CD4-positive, alpha-beta T cell treated with Interleukin-4 for 4 hours (primary cell): ENCODE measurements at places on chromosomes 6 and 20.

GRCh38 chr6:41695825-41696224, 39.6 kb downstream of the TFEB start:
- DNase-seq: no peak

GRCh38 chr6:44635486-44635885, 248.0 kb downstream of the CDC5L start:
- DNase-seq: no peak

- no peak for DNase-seq
Observed at GRCh38 chr6:163094881-163095280, 319.6 kb upstream of the QKI start.

GRCh38 chr6:111958534-111958933, 85.3 kb upstream of the FYN start:
- DNase-seq: no peak

DNA sequence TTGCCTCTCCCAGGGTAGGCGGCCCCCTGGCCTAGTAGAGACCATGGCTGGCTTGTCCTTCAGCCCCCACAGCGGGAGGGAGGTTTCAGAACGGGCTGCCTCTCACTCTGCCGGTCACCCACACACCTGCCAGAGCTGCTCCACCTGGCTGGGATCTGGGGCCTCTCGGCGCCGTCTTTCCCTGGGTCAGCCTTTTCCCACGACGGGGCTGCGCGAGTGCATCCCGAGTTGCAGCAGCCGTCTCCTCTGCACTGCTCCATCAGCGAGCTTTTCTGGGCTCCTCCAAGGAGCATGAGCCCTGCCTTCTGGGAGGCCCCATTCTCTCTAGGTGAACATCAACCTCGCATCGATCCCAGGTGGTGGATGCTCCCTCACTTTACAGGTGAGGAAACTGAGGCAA, 15.9 kb upstream of the SPDEF start:
- no peak for DNase-seq

DNA sequence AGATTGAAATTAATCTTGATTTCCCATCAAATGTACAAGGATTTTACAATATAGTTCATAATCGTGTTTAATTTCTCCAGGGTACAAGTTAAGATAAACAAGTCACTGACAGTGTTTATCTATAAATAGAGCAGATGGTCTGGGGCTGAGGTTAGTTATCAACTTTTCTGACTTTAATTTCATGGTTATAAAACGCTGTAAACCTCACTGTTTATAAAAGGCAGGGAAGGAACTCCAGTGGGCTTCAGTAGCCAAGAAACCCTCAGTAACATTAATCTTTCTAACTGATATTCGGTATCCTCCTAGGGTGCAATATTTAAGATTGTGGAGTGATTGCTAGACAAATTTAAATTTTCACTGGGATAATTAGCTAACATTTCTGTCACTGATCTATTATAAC, 68.6 kb downstream of the GFRAL start:
- no peak for DNase-seq

GRCh38 chr20:46073024-46073423, 16.7 kb downstream of the NCOA5 start:
- DNase-seq: no peak

DNA sequence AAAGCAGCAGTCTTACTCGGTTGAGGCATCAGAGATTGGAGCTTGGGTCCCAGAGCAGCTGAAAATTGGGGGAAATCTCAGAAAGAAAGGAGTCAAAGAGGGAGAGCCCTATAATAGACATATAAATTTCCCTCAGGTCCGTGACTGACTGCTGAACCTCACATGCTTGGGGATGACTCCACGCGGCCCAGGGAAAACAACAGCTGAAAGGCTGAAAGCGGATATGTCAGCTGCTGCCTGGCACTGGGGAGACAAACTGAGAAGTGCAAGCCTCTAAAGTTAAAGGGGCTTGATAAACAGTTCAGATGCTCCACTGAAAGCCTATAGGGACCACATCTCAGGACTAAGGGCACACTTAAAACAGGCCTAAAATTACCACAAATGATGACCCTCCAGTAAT, 255.9 kb upstream of the RIN2 start:
- DNase-seq: no peak

GRCh38 chr20:63161176-63161651, 54.7 kb downstream of the YTHDF1 start:
- no peak for DNase-seq

DNA sequence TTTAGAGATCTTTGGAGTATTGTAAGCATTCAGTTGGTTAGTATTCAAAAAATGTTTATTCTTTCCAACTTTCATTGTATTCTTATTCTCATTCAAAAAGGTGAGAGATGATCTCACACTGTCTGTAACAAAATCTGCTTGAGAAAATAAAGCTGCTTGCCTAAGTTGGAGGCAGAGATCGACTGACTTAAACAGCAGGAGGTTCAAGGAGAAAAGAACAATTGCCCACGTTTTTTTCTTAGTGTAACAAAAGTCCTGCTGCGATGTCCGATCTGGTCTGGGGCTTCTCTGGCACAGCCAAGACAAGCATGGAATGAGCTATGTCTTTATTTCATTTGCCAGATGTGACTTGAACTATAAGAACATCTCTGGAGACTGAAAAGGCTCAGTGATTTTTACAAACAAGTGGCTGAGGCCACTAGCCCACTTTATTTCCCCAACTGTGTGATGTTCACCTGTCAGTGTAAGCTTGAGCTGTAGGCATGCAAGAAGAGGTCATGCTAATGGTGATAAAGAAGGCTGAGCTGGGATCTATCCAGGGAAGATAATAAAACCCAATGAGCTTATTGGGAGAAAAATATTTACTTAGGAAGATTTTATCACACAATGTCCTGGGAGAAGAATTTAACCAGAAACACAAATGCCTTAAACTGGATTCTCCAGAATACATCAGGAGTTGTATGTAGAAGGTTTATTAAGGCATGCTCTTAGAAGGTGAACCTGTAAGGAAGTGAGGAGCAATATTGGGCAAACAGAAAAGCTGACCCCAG, 580.1 kb upstream of the BTBD3 start:
- DNase-seq: no peak

DNA sequence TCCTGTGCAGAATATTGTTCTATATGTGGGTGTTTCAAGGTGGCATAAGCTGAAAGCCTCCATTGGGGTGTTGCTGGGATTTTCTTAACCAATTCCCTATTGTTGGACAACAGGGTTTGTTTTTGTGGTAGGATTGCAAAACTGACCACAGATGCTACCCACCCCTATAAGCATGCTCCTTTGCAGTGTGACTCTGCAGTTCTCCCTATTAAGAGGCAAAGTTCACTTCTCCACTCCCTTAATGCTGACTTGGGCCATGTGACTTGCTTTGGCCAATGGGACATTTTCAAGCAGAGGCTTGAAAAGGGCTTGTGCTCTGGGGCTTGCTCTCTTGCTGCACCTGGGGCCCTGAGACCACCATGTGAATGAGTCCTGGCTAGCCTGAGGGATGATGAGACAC, 8.5 kb upstream of the ANGPT4 start:
- no peak for DNase-seq

DNA sequence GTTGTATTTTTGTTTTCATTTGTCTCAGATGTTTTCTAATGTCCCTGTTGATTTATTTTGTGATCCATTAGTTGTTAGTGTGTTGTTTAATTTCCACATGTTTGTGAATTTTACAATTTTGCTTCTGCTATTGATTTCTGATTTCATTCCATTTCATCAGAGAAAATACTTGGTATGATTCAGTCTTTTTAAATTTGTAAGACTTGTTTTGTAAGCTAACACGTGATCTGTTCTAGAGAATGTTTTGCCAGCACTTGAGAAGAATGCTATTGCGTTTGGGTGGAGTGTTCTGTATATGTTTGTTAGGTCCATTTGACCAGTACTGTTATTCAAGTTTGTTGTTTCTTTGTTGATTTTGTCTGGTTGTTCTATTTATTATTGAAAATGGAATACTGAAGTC, 53.9 kb downstream of the KIZ start:
- DNase-seq: no peak

GRCh38 chr6:7166410-7167293, 58.9 kb downstream of the RREB1 start:
- no peak for DNase-seq

DNA sequence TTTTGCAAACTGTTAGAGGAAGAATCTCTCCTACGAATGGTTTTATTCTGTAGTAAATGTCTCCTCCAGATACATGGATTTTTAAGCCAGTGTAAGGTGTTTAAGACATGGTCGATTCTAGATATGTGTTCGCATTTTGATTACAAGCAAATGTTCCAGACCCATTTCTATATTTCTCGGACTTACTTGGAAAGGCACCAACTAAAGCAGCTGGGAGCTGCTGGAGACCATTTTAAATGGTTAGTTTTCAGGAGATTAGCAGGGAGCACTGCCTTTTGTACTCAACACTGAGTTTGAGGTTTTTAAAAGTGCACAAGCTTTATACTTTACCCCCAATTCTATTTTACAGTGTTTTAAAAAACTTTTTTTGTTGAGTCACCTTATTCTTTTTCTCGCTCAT, 857.0 kb downstream of the KIF16B start:
- DNase-seq: no peak

DNA sequence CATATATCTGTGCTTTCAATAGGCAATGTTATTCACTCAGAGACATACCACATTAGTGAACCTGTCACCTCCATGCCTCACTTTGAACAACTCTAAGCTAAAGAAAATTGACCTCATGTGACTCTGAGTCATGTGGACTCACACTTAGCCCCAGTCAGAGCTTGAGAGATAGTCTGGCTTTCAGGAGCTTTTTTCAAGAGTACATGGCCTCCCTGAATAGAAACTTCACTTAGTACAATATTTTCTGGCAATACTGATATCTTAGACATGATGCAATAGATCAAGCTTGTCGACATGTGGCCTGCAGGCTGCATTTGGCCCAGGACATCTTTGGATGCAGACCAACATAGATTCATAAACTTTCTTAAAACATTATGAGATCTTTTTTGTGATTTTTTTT, 8.5 kb downstream of the SPTLC3 start:
- DNase-seq: no peak

DNA sequence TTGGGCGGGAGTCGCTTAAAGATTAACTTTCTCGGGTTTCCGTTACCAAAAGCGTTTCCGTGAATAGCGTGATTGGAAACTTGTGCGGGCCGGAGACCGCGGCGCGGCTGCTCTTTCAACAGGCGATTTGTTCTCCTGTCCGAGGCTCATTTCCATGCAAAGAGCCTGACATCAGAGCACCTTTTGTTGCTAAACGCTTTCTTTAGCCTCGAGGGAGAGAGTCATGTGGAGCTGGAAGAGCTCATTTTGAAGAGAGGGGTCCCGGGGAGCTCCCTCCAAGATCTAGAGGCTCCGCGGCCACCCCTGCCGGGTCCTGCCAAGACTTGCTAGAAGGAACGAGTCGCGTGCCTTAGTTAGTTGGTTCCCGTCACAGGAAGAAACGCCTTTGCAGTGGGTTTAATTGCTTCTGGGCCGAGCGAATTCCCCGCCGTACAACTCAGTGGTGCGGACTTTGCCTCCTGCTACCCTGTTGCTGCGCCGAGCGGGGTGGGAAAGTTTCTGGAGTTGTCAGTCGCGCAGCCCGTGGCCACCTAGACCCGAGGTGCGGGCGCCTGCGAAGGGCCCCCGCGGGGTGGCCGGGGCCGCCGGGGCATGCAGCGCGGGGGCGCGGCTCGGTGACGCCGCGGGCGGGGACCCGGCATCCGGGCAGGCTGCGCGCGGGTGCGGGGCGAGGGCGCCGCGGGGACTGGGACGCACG, at the start of gene SASH1:
TSS of gene SASH1 (plus strand) at position 489 of the 697 bp plus-strand sequence. CDS start 230 bp downstream, outside the sequence.
- no peak for DNase-seq

- no peak for DNase-seq
Observed at GRCh38 chr6:24798740-24799540, at the start of gene ARMH2. TSS of gene ARMH2 (minus strand) at chr6:24798917. CDS start at chr6:24798857, 60 bp downstream.
